ENCODE measurements at places on chromosomes 1 and 21.

DNA sequence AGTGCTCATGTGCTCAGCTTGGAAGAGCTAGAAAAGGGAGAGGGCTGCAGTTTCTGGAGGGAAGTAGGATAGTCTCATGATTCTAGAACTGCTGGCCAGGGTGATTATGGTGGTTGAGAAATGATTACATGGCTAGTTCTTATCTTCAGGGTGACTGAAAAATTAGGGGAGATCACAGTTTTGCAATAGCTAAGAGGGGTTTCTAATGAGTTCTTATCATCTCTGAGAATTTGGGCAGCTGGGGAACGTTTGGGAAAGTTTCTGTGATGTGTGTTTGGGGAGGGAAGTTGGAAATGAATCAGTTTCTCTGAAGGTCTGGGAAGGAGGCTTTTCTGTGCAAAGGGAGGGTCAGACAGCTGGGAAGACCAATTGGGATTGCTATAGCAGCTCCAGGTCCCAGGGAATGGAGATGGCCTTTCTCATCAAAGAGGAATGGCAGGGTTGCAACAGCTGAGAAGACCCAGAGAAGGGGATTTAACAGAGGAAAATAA, 7.6 kb upstream of the RHOU start:
- no peak for DNase-seq

DNA sequence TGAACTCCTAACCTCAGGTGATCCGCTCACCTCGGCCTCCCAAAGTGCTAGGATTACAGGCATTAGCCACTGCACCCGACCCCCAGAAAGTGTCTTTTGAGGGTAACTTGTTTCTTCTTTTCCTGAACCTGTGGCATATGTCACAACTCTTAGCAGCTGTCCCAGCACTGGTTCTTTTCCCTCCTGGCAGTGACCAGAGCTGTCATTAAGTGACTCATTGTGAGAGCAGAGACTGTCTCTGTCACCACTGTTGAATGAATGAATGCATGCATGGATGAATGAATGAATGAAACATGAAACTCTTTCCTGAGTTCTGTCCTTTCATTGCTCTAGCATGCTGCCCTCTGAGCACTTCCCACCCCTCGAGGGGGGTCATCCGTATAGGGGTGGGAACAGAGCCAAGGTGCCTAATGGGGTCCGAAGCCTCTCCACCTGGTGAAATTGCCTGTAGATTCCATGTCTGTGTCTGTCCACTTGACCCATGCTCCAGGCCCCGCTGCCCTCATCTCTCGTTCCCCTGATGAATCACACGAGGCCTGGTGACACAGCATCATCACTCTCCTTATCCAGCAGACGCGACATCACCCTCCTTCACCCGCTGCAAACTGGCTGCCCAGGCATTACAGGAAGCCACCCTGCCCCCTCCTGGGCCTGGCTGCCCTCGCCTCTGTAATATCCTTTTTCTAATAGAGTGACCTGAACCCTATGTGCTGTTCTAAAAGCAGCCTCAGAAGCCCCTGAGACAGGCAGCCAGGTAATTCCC, 75.0 kb downstream of the IGSF21 start:
- DNase-seq = no peak

- DNase-seq = no peak
Measured at GRCh38 chr1:111624382-111624781, 4.8 kb downstream of the RAP1A start.

GRCh38 chr21:27636656-27637055, 669.8 kb upstream of the ADAMTS5 start:
- DNase-seq = no peak

DNA sequence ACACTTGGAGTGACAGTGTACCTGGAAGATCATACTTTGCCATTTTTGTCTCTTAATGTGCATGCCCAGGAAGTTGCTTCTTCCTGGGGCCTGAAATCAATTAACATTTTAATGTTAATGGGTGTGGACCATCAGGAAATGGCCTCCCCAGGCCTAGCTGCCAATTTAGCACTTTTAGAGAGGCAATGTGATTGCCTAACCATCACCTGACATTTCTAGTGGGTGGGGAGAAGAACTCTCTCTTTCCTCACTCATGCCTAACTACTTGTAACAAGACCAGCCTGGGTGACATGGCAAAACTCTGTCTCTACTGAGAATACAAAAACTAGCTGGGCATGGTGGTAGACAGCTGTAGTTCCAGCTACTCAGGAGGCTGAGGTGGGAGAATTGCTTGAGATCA, 549.0 kb upstream of the RGS18 start:
- no peak for DNase-seq

DNA sequence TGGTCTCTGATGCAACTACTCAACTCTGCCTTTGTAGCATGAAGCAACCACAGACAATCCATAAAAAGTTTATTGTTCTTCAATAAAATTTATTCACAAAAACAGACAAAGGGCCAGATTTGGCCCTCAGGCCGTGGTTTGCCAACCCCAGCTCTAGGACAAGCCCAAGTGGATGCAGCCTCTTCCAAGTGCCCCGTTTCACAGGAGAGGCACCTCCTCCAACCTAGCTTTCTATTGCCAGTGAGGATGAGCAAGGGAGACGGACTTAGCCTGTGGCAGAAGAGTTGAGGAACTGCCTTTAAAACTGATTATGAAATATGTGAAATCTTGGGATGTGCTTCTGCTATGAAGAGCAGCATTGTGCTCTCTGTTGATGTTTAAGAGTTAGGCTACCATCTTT, 105.4 kb downstream of the PSMG1 start:
- DNase-seq = no peak

DNA sequence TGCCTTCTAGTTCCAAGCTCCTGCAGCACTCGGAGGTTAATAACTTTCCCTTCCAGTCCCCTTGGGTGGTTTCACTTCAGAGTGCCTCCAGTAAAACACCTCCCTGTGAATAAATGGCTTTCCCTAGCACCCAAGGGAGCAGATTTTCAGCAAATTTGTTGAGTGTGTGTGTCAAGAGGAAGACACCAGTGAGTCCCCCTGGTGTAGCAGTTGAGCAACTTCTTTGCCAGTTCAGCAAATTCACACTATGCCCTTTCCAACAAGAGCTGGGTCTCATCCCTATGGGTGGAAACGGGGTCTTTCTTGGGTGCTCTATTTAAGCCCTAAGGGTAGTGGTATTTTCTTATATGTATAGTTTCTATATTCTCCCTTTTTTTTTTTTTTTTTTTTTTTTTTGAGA, 806 bp upstream of the AADACL4 start:
- no peak for DNase-seq

- no peak for DNase-seq
Measured at GRCh38 chr1:109887271-109887670, 23.4 kb upstream of the CSF1 start.

DNA sequence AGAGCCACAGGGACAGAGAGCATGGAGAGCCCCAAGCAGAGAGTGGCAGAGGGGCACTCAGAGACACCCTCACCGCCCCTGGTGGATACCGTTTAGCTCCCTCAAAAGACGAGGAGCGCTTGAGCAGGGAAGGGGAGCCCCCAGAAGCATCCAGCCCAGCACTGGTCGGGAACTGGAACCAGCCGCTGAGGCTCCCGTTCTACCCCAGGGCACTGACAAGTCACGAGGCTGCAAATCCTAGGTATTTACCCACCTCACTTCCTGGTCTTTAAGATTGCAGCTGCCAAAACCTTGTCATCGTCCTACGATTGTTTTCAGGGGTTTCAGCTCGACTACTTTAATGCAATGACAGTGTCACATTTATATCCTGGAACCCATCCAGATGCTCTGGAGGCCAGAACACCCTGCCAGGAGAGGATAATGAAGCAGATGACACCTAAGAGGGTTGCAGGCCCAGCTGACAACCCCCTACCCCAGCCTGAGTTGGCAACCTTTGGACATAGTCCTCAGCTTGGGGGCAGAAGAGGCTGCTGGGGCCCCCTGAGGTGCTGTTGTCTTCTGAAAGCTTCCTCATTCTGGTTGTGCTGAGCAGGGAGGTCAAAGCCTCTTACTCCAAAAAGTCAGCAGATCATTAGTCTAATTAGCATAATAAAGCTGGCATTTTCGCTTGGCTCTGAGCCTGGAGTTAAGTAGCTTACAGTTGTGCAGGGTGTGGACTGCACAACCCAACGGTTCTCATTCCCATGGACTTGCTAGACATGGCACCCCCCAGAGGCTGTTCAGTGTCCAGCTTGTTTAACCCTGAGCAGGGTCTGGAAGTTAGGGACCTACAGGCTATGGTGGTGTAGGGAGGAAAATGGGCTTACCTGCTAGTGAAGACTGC, 20.6 kb upstream of the BACE2 start:
- peak; percentile 56 for DNase-seq
